ENCODE measurements at places on chromosomes 6 and 20. TPM values are rescaled to one million over a fixed set of nuclear protein-coding genes. Genes with fewer than 3 reads are reported as not detected.

GRCh38 chr6:167276772-167277533, 14.2 kb upstream of the UNC93A start:
- DNase-seq = no peak

GRCh38 chr6:9085054-9085708, 649.8 kb upstream of the SLC35B3 start:
- DNase-seq = no peak

DNA sequence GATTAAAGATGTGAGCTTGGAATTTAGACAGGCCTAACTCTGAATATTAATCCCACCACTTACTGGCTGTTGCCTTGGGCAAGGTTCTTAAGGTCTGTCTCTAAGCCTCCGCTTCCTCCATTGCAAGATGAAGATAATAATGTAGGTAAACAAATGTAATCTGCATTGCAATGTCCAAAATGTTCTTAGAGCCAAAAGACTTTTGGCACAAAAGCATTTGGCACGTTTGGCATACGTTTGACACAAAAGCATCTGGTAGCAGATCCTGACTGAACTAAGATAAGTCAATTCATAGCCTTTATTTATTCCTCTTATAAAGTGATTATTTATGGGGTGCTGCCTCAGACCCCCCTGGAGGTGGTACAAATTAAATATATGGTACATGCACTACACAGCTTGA, 229.9 kb upstream of the STXBP5 start:
- no peak for DNase-seq

- DNase-seq = no peak
These were observed 35.0 kb upstream of the KIF16B start for GRCh38 chr20:16608277-16608650.

DNA sequence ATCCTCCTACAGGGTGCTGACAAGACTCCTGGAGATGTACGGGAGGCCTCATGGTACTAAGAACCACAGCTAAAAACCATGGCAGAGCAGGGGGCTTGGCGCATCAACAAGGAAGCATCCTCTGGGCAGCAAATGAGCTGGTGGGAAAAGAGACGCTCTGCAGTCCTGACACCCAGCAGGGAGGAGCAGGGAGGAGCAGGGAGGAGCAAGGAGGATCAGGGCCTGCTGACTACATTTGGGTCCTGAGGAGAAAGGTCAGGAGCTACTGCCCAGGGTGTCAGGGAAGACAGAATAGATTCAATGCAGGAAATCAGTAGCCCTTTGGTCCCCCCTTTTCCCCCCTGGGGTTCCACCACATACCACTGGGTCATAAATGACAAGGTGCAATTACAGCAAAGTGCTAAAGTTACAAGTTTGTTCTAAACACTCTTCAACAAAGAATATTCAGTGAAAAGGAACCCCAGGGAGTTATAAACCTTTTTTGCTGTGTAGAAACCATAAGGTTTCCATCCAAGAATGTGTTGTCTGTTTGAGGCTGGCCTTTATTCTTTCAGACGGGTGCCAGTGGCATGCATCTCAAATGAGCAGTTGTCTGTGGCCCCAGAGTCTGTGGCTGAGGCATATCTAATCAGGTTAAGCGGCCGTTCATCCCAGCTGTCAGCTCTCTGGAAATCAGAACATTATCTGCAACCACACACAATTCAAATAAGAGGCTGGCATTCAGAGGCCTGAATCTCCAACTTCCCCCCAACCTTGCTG, 325.0 kb downstream of the CDC5L start:
- DNase-seq = no peak

GRCh38 chr6:86500035-86500434, 437.3 kb upstream of the HTR1E start:
- no peak for DNase-seq

The GPX5 gene
- total RNA-seq = not detected
